Neural crest cell (in vitro differentiated cells): ENCODE measurements at places on chromosomes 4 and X. TPM values are rescaled to one million over a fixed set of nuclear protein-coding genes. Genes with fewer than 3 reads are reported as not detected.
A peak's percentile ranks its signal among the peaks of the same experiment; 100 is the strongest.

- H3K27me3 ChIP-seq = peaks cover 23% of the 10 kb centered on the region
- H3K27ac ChIP-seq = no peak overlapping the region
- no peak overlapping the region for H3K4me3 ChIP-seq
- H3K36me3 ChIP-seq = no peaks in the 10 kb centered on the region
- peak; percentile 40 for DNase-seq
Observed at GRCh38 chr4:602559-602942, 22.8 kb upstream of the PDE6B start.

STAP1 gene
- not detected in 2 replicates for total RNA-seq

DNA sequence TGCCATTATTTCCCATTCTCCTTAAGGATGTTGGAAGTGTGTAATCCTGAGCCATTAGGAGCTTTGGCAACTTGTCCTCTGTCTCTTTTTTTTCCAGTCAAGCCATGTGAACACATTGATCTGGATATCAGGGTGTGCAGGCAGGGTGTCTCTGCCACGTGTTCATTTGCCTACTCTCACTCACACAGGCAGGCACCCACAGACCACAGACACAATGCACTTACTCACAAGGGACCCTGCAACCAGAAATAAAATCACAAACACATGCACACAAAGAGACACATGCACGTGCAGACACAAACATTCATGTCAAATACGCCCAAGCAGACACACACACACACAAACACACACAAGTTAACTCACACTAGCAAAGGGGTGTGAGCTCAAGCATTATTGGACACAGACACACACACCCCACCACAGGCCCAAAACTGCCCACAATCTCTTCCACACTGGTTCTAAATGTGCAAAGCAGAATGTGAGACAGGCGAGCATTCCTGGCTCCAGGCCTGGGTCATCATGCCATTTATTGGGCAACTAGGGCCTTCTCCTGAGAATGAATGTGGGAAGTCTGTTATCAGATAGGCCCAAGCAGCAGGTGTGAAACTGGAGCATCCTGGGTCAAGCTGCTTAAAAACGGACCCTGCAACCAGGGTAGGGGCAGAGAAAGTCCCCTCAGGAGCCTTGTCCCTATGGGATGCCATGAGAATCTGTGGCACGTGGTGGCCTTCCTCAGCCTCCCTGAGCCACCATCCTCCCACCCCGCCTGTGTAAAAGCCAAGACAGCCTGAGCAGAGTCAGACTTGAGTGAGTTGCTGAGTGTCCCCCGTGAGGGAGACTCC, 63.4 kb downstream of the NBDY start:
- peaks cover 34% of the 10 kb centered on the region for H3K36me3 ChIP-seq
- peaks cover 6% of the 10 kb centered on the region for H3K4me1 ChIP-seq
- H3K27me3 ChIP-seq = no peaks in the 10 kb centered on the region

SMARCA1 gene
- 122 and 123 TPM in 2 replicates for total RNA-seq

MAGIX gene
- 1.4 and 1.6 TPM in 2 replicates for total RNA-seq
